Stimulated activated CD8-positive, alpha-beta memory T cell treated with anti-CD3 and anti-CD28 coated beads, Interleukin-15, amount 100 ng/mL, for 48 hours (primary cell): ENCODE measurements at places on chromosomes 12 and 14.

- DNase-seq = no peak
Observed at GRCh38 chr12:122079033-122079531, 526 bp downstream of the MLXIP start.

DNA sequence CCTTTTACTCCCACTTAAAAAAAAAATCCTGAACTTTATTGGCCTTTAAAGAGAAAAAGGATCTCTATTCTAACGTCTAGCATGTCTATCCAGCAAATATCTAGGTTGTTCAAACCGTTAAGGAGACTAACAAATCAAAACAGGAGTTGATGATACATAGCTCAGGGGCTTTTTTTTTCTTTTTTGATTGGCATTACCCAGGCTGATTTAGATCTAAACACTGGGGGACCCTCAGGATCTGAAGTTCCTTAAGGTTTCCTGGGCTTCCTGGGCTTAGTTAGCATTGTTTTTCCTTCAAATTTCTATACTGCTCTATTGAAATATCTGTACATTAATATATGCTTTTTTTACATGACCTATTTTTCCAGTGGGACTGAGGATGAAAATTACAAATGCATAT lies 42.3 kb downstream of the EFCAB11 start:
- no peak for DNase-seq

DNA sequence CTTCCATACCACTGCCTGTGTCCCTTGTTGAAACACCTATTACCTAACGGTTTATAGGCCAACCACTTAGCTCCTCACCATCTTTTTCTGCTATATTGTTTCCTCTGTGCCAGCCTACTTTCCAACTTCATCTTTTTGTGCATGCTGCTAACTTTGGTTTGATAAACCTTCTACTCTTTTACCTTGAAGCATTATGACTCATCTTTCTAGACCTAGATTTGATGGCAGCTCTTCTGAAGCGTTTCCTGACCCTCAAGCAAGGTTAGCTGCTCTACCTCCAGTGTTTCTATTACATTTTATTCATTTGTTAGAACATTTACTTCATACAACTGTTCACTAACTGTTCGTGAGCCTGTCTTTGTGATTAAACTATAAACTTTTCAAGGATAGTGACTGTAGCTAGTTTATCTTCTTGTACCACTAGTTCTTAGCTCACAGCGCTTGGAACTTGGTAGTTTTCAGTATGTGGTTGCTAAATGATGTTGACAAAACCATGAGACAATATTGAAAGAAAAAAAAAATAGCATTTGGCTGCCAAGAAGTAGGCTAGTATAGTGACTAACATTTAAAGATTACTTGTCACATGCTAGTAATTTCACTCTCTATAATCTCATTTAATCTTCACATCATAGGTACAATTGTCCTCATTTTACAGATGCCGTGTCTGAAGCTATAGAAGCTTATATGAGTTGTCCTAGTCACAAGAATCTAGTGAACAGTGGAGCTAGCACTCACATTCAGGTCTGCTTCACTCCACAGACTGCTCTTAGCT lies 79.5 kb downstream of the APAF1 start:
- no peak for DNase-seq

DNA sequence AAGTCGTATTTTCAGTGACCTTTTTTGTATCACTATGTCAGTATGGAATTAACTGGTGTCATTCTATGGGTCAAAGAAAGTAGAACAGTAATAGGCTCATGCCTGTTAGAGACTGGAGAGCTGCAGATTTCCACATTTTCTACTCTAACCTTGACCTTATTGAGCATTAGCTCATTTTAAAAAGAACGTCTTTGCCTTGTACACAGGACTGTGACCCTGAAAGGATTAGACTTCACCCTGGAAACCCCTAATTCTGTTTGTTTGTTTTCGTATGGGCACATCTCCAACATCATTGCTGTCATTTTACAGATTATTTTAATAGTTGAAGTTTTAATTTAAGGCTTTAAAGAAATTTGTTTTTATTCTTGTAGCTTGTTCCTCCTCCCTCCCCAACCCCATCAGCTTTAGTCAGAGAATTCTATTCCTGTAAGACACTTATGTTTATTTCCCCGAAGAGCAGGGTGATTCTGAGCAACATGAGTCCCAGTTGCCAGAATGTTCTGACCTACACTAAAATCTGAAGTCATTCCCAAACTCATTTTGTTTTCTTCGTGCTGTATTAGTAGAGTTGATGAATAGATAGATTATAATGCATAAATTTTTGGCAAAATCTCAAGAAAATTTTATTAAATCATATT lies 451.3 kb downstream of the FOXG1 start:
- no peak for DNase-seq

DNA sequence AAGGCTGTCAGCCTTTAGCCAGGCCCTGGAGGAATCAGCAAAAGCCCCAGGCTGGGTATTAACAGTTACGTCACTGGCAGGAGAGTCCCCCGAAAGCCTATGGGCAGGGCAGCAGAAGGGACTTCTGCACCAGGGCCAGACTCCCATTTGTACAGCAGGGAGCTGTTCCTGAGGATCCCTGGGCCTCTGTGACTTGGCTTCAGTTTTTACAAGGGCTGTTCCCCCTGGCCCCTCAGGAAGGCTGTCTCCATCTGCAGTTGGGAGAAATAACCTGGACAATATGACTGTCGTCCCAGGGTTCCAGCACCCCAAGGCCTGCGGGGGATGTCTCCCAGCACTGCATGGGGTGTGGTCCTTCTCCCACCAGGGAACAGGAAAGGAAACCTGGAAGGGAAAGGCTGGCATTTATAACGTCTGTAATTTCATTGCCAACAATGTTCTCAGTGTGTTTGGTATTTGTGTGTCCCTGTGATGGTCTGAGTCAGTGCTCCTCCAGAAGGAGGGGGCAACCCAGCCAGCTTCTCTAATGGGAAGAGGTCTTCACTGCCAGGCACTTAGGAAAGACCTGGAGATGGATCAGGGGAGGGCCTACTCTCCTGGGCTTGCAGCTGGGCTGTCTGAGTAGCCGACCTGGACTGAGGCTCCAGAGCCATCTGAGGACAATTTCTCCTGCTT lies 42.4 kb downstream of the ERH start:
- DNase-seq = no peak

DNA sequence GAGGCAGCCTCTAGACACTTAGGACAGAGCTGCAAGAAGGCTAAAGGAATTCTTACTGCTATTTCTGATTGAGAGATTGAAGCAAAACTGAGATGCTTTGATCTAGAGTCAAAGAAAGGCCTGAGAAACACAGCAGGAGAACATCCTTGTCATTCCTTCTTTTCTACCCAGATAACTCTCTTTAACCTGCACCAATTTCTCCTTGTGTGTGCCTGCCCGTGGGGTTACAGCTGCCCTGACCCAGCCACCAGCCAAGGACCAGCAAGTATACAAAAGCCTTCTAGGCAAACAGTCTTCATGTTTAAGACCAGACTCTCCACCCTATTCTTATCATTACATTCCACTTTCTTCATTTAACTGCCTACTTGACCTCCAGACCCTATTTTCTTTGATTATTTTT lies 81.7 kb upstream of the PRB2 start:
- no peak for DNase-seq

- no peak for DNase-seq
Observed at GRCh38 chr12:49346659-49347310, at the start of gene DNAJC22. DNAJC22 (plus strand) TSS chr12:49346888; CDS start chr12:49348873, 1,985 bp downstream.

DNA sequence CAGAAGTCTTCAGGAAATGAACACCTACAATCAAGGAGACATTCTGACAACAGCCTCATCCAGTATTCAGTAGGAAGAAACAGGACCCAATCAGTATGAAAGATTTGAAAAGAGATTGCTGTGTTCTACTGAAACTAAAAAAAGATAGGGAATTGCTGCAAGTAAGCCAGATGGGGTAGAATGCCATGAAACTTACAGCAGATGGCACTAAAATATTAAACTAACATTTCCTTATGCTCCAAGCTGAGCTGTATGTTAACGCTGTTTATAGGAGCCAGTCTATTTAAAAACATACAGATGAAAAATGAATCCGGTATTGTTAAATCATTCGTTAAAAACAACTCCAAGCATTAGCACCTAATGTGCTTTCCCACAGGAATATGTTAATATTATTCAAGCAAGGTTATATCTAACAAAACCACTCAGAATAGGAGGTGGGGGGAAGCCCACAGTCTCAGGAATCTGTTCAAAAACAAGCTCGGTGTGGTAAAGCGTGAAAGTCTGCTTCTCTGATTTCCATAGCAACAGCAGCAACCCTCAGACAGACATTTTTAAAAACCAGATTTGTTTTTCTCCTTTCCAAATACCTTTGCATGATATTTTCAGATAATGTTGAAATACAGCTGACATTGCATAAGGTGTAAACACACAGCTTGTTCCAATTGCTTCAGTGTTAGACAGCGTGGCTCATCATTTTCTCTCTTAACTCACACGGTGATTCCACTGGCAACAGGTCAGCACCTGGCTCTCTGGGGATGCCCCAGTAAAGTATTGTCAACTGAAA lies 131.4 kb upstream of the CCDC175 start:
- no peak for DNase-seq

DNA sequence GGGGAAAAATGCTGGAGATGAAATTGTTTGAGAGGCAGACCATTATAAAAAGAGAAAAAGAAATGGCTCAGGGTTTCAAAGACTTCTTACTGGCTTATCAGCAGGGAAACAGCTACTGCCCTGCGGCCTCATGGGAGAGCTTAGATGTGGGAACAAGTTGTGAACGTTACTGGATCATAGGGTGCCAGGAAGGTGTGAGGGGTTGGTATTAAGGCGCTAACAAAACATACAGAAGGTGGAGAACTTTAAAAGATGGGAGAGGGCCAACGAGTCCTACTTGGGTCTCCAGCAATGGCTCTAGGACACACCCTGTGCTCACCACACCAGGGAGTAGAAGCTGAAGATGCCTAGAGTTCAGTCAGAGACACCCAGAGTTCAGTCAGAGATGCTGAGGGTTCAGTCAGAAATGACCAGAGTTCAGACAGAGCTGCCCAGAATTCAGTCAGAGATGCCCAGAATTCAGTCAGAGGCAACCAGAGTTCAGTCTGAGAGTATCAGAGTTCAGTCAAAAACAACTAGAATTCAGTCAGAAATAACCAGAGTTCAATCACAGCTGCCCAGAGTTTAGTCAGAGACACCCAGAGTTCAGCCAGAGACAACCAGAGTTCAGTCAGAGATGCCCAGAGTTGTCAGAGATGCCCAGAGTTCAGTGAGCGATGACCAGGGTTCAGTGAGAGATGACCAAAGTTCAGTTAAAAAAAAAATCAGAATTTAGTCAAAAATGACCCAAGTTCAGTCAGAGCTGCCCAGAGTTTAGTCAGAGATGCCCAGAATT lies 1103.6 kb downstream of the BCL11B start:
- DNase-seq = no peak

- no peak for DNase-seq
Observed at GRCh38 chr14:75431827-75432226, 4.0 kb downstream of the JDP2 start.

- no peak for DNase-seq
Observed at GRCh38 chr14:95302667-95303506, 16.8 kb downstream of the CLMN start.

DNA sequence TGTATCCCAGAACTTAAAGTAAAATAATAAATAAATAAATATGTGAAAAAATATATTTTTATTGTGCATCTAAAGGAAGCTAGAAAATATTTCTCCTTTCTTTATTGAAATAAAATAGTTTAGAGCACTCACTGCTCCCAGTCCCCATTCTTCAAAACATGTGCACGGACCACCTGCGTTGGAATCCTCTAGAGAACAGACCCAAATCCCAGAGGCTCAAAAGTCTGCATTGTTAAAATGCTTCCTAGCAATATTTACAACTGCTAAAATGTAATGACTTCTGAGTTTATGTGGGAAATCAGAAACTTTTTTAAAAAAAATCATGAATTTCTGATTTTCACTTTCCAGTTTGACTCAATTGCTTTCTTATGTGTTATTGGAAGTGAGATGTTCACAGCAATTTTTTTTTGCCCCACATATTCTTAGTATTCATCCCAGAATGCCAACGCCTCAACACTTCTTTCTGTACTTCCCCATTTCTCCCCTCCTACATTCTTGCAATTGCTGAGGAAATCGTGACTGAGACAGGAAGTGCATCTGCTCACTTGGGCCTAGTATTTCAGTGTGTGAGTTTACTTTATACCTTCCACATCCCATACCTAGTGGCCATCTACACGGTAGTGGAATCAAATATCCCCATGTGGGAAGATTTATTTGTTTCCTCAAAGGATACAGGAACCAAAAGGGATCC lies 116.0 kb upstream of the FLRT2 start:
- no peak for DNase-seq

DNA sequence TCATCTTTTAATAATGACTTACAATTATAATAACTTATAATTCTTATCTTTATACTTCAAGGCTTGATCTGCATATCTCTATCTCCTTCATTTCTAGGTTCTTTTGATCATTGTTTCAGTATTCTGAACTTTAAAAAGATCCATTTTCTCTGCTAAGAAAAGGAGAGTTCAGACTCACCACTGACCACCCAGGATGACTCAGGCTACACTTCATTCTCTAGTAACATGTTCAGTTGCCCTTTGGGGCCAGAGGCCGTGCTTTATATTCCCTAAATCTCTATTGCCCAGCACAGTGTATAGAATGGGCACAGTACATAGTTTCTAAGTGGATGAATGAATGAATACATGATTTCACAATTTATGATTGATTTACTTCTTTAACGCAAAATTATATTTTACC lies 268.7 kb downstream of the AKAP6 start:
- no peak for DNase-seq

DNA sequence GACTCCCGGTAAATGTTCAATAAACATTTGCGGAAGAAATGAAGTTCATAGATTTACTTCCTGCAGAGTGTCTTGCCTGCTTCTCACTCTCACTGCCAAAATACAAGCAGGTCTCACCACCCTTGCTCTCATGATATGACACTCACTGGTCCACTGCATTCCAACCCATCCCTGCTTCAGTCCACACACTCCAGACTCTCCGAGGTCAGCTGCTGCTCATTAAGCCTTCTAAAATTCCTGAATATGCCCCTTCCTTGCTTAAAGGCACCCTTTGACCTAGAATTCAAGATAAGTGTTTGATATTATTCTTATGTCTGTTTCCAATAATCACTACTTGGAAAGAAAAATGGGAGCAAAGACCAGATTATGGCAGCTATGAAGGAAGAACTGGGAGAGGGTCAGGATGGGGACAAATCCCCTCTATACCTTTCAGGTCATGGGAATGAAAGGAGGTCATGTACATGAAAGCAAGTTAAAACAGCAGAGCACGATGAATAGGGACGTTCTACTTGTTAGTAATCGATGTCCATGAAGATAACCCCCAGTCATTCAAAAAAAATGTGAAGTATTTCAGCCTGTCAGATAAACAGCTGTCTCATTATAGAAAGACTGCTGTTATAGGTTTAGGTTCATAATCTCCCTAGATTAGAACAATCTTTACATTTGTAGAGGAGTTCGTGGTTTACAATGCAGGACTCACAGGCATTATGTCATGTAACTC lies 10.5 kb upstream of the NID2 start:
- DNase-seq = no peak

GRCh38 chr12:884746-885414 lies 64.6 kb downstream of the RAD52 start:
- no peak for DNase-seq

- no peak for DNase-seq
Observed at GRCh38 chr14:28361486-28361885, 405.1 kb upstream of the FOXG1 start.
